Aorta (tissue), 5 donors: ENCODE measurements at places on chromosomes 7 and 10. TPM values are rescaled to one million over a fixed set of nuclear protein-coding genes. Genes with fewer than 3 reads are reported as not detected.

DNA sequence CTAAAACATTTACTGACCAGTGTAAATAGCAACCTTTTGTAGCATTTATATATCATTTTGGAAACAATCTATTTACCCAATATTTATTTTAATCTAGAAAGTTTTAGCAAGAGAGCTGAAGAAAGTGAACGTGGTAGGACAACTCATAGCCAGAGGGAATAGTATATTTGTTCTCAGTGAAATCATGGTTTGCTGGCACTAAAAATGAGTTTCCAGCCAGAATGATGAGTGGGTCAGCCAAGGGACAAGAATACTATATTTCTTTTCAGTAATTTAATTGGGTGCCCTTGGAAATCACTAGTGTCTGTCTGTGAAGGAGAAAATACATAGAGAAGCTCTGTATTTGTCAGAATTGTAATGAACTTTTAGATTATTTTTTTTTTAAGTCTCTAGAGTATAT is 74.9 kb downstream of the MINPP1 start:
- DNase-seq, result no peak
- H3K27ac ChIP-seq, result no peak overlapping the region
- no peaks in the 10 kb centered on the region for H3K36me3 ChIP-seq
- no peak overlapping the region for H3K4me3 ChIP-seq

DNA sequence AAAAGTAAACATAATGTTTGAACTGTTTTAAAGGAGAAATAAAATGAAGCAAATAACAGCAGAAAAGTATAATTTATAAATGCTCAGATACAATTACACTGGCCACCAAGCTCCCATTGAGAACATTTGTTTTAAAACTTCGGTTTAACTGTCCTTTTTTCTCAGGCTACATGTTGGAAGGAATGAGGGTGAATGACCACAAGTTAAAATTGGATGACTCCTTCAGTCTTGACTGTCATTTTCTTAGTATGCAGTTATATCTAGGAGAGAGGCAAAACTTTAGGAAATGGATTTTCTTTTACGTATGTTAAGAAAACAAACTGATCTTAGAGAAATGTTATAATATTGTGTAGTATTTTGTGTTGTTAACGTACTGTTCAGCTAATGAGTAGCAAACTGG is 5.0 kb downstream of the TRIM24 start:
- H3K4me3 ChIP-seq, result no peak overlapping the region
- no peak for DNase-seq
- no peaks in the 10 kb centered on the region for H3K27me3 ChIP-seq
- H3K27ac ChIP-seq, result no peak overlapping the region

- H3K36me3 ChIP-seq, result no peaks in the 10 kb centered on the region
- H3K4me1 ChIP-seq, result no peaks in the 10 kb centered on the region
- no peak overlapping the region for H3K27ac ChIP-seq
- no peaks in the 10 kb centered on the region for H3K27me3 ChIP-seq
- no peak overlapping the region for H3K4me3 ChIP-seq
- no peak for DNase-seq
These were observed 317.2 kb downstream of the PHF14 start for GRCh38 chr7:11290863-11291262.

Gene AKR1C8
- 0.30 TPM for total RNA-seq

DNA sequence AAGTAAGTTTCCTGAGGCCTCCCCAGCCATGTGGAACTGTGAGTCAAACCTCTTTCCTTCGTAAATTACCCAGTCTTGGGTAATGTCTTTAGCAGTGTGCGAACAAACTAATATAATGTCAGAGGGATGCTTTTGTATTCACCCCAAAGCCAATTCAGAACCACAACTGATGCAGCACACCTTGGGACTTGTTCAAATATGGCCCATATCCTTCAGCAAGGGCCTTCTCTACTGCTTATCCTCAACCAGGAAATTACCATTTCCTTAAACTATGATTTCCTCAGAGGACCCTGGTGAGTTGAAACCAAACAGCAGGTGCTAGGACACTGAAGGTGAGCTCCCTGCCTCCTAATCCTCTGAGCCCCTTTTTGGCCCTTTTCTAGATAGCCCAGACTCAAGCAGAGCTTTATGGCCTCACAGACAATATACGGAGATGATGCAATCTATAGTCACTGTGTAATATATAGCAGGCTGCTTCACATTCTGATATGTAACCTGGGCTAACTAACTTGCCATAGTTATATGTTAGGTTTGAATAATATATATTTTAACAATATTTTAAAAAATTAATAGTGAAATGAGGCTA is 15.2 kb downstream of the SRI start:
- DNase-seq, result no peak
- no peaks in the 10 kb centered on the region for H3K27me3 ChIP-seq
- no peak overlapping the region for H3K27ac ChIP-seq
